IMR-90 (cell line): ENCODE measurements at places on chromosomes 7 and 10.

DNA sequence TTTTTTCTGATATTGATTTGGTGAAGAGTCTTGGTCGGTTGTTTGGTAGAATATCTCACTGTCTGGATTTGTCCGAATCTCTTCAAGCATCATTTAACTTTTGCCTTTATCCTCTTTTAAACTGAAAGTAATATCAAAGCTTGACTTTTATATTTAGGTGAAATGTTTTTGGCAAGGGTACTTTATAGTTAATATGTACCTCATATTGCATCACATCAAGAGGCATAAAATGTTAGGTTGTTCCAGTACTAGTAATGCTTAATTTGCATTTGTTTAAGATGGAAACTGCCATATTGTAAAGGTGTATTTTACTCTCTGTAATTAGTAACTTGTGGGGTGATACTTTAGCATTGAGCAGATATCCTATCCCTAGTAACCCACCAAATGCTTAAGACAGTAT lies 17.1 kb upstream of the DDX21 start:
- peaks cover 23% of the 10 kb centered on the region for H3K36me3 ChIP-seq
- DNase-seq: no peak
- no peaks in the 10 kb centered on the region for H3K4me1 ChIP-seq
- no peaks in the 10 kb centered on the region for H3K27me3 ChIP-seq

DNA sequence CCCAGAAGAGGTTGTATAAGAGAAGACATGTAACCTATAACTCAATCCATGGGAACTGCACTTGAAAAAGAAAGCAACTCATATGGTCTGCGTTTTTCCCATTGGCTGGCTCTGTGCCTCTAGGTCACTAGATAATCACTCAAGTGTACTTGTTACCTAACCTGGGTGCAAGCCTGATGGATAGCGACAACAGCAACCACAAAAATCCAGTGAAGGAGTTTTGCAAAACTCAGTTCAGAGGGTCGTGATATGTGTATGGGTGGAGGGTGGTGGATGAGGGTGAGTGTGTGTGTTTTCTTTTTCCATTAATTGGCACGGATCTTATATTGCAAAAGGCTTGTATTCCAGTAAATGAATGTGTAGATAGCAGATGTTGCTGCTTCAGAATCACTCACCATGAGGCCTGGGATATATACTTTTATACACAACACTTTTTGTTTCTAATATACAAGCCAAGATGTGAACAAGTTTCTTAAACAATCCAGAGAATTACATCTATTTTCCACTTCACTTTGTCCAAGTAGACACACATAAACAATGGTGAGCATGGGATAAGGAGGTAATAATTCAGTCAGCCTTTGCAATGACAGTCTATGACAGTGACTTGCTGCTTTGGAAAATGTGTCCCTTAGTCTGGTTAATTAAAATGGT lies 286.9 kb upstream of the DKK1 start:
- peak; percentile 82 for DNase-seq
- H3K36me3 ChIP-seq: no peaks in the 10 kb centered on the region
- peaks cover 6% of the 10 kb centered on the region for H3K4me1 ChIP-seq
- peak overlapping the region; percentile 66; the same call in 1 of the 2 replicates for H3K27ac ChIP-seq
- no peaks in the 10 kb centered on the region for H3K27me3 ChIP-seq

DNA sequence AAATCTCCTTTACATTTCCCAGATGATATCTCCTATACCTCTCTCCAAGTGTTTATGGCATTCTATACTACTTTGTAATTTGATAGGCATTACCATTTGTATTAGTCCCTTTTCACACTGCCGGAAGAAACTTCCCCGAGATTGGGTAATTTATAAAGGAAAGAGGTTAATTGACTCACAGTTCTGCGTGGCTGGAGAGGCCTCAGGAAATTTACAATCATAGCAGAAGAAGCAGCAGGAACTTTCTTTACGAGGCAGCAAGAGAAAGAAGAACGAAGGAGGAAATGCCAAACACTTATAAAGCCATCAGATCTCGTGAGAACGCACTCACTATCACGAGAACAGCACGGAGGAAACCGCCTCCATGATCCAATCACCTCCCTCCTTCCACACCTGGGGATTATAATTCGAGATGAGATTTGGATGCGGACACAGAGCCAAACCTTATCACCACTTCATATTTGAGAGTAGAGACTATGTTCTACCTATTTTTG lies 1194.6 kb downstream of the SORCS1 start:
- H3K27ac ChIP-seq: no peak overlapping the region
- no peaks in the 10 kb centered on the region for H3K27me3 ChIP-seq
- H3K4me3 ChIP-seq: no peak overlapping the region
- H3K4me1 ChIP-seq: no peaks in the 10 kb centered on the region
- DNase-seq: no peak

DNA sequence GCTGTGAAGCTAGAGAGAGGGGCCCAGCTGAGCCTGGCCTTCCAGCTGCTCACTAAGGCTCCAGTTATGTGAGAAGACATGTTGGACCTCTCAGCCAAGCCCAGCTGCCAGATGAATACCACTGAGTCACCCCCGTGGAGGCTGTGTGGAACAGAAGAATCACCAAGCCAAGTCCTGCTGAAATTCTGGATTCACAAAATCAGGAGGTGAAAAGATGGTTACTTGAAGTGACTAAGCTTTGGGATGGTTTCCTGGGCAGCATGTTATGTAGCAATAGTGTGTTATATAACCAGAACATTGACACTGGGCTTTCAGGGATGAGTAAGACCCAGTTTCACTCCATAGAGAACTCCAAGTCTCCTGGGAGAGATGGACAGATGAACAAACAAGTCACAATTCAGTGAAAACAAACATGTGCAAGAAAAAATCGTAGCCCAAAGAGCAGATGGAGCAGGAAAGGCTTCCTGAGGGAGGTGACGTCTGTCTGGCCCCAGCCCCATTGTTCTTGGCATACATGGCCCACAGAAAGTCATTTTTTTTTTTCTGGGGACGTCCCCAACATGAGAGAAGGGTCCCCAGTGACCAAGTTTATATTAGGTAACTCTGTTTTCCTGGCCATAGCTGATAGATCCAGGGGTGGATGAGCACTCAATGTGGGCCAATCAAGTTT lies 64.1 kb upstream of the PDZD8 start:
- H3K4me3 ChIP-seq: no peak overlapping the region
- H3K27me3 ChIP-seq: no peaks in the 10 kb centered on the region
- no peak overlapping the region for H3K27ac ChIP-seq

DNA sequence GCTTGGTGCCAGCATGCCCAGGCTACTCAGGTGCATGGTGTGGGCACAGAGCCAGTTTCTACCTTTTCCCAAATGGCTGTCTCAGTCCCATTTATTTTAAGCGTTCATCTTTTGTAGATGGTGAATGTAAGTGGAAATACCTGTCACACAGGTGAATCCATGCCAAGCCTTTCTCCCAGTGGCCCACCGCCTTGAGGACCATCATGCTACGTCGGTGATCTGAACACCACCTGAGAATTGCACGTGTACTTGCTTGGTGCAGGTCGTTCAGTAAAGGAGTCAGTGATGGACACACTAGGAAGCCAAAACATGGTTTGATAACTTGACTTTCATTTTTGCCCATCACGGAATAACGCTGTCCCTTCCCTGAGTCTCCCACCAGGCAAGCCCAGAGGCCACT lies 666.7 kb upstream of the FOXK1 start:
- no peaks in the 10 kb centered on the region for H3K4me1 ChIP-seq
- H3K27me3 ChIP-seq: no peaks in the 10 kb centered on the region
- H3K27ac ChIP-seq: no peak overlapping the region
- no peak overlapping the region for H3K4me3 ChIP-seq
- DNase-seq: no peak

DNA sequence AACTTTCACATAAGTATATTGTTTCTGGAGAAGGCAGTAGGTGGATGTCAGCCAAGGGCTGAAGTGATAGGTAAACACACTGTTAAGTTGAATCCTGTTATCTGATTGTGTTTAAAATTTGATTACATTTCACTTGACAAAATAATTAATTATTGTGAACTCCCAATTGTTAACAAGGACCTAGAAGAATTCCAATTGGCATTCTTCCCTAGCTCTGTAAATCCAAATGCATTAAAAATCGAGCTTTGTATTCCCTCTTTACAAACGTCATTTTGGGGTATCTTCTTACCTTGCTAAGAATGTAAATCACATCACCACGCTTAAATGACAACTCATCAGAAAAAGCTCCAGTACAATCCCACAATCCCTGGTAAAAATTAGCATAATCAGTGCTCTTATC lies 179.9 kb downstream of the SKAP2 start:
- H3K27me3 ChIP-seq: no peaks in the 10 kb centered on the region
- no peak overlapping the region for H3K4me3 ChIP-seq
- peaks cover 10% of the 10 kb centered on the region for H3K4me1 ChIP-seq
- H3K36me3 ChIP-seq: no peaks in the 10 kb centered on the region
- peak; percentile 12 for DNase-seq

GRCh38 chr7:115135769-115136410 lies 214.0 kb downstream of the MDFIC start:
- no peak overlapping the region for H3K4me3 ChIP-seq
- 0 out of 2 replicates have a peak, but pooled peaks cover 2% of the 10 kb centered on the region for H3K4me1 ChIP-seq
- no peaks in the 10 kb centered on the region for H3K27me3 ChIP-seq
- no peak for DNase-seq

GRCh38 chr10:85936161-85936560 lies 430.4 kb downstream of the GRID1 start:
- H3K4me1 ChIP-seq: no peaks in the 10 kb centered on the region
- no peak overlapping the region for H3K4me3 ChIP-seq
- no peaks in the 10 kb centered on the region for H3K36me3 ChIP-seq
- no peak overlapping the region for H3K27ac ChIP-seq
- no peak for DNase-seq

- no peak overlapping the region for H3K4me3 ChIP-seq
- no peaks in the 10 kb centered on the region for H3K36me3 ChIP-seq
- DNase-seq: no peak
- no peaks in the 10 kb centered on the region for H3K27me3 ChIP-seq
- no peaks in the 10 kb centered on the region for H3K4me1 ChIP-seq
Measured at GRCh38 chr10:123250640-123251039, 96.4 kb downstream of the BUB3 start.
